ENCODE measurements at places on chromosomes 16 and 17.
A peak's percentile ranks its signal among the peaks of the same experiment; 100 is the strongest.

DNA sequence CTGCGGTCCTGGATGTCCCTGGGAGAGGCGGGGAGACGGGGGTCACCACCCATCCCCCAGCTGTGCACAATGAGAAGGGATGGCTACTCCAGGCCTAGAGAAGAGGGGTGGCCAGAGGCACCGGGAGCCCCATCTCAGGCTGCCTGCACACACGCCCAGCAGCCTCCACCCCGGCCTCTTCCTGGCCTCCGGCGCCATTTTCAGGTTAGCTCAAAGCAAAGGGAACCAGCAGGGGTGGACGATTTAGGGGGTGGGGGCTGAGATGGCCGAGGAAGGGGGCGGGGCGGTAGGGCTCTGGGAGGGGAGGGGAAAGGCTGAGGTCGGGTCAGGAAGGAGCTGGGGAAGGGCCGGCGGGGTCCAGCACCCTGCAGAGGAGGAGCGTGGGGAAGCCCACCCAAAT lies 42.8 kb downstream of the SRCIN1 start:
- no peak for DNase-seq

DNA sequence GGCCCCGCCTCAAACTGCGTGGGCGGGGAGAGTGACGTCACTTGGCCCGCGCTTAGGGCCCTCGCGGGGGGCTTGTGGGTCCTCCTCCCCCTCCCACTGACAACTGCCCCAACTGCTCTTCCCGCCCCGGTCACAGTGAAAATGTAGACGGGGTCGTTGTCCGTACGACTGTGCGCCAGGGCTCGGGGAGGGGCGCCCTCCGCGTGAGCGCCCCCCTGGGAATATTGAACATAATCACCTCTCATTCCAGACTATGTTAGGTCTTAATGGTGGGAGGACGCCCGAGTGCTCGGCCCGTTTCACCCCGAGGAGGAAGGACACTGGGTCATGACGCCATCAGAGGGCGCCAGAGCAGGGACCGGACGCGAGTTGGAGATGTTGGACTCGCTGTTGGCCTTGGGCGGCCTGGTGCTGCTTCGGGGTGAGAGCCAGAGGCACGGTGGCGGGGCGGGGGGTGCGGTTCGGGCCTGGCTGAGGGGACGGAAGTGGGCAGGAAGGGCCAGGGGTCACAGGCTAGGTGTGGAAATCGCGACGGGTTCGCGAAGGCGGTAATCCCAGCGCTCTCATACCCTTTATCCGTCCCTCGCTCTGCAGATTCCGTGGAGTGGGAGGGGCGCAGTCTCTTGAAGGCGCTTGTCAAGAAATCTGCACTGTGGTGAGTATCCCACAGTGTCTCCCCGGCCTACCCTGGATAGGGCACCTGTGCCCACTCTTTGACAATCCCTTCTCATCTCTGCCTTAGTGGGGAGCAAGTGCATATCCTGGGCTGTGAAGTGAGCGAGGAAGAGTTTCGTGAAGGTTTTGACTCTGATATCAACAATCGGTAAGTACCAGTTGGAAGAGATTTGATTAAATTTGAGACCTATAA lies at the start of gene ELP5:
Gene ELP5, plus strand, starts transcription at position 40 of the 868 bp plus-strand sequence. Its CDS starts 336 bp downstream, at position 376.
- DNase-seq = peak; percentile 78

DNA sequence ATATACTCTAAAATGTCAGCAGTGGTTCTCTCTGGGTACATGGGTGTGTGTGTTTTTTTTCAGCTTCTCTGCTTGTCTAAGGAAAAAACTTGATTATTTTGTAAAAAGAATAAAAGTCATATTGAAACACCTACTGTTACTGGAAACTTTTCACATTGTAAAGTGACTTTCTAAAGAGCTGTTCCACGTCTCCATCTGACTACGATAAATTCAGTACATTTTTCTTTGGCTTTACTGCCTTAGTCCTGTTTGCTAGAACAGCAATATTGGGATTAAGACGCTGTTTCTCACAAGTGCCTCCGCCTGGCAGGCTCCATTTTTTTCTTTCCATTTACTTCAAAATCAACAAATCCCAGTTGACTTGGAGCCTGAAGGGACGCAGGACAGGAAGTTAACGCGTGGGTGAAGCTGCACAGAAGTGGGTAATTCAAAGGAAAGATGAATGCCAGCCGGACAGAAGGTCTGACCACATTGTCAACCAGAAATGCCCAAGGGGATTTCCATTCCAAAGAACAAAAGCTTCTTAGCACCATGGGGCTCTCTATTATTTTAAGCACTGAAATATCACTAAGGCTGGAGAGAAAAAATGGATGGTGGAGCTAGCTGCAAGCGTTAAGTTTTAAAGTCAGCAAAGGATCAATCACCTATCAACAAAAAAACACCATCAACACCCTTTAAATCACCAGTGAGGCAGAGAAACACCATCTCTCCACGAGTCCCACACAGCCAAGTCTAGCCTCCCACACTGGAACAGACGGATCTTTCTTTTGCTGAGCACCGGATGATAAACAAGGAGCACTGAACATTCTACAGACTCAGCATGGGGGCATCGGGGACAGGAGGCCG lies 8.4 kb downstream of the GLOD4 start:
- no peak for DNase-seq

- DNase-seq = no peak
These were observed 7.9 kb downstream of the KCTD5 start for GRCh38 chr16:2689968-2690801.

DNA sequence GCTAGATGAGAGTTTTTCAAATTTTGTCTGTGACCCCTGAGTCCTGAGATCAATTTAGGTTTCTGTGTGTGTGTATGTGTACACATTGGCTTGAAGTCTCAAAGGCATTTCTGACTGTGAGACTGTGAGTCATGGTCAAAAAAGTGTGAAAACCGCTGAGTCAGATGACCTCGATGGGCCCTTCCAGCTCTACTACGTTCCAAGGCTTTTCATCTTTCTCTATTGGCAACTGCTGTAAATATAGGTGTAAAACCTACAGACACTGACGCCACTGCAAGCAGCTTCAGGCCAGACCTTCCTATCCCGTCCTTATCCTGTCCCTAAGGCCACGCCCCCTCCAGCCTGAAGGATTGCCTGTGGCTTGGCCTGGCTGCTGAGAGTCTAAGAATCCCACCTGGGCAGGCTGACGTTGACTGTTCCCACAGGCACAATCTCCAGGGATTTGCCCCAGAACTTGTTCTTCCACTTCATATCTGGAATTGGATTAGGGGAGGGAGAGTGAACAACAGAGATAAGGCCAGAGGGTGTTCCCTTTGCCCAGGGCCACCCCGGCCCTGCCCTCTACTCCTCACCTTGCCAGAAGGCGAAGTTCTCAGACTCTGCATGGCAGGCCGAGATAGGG lies 11.3 kb downstream of the OSBPL7 start:
- DNase-seq = peak; percentile 93

GRCh38 chr16:72889616-72890582 lies 158.0 kb downstream of the ZFHX3 start:
- no peak for DNase-seq

GRCh38 chr17:65231662-65232335 lies 94.6 kb downstream of the RGS9 start:
- peak; percentile 74 for DNase-seq

GRCh38 chr17:43830510-43831140 lies 2.3 kb downstream of the MPP3 start:
- no peak for DNase-seq

GRCh38 chr17:66375121-66375520 lies 72.7 kb downstream of the PRKCA start:
- DNase-seq = no peak

DNA sequence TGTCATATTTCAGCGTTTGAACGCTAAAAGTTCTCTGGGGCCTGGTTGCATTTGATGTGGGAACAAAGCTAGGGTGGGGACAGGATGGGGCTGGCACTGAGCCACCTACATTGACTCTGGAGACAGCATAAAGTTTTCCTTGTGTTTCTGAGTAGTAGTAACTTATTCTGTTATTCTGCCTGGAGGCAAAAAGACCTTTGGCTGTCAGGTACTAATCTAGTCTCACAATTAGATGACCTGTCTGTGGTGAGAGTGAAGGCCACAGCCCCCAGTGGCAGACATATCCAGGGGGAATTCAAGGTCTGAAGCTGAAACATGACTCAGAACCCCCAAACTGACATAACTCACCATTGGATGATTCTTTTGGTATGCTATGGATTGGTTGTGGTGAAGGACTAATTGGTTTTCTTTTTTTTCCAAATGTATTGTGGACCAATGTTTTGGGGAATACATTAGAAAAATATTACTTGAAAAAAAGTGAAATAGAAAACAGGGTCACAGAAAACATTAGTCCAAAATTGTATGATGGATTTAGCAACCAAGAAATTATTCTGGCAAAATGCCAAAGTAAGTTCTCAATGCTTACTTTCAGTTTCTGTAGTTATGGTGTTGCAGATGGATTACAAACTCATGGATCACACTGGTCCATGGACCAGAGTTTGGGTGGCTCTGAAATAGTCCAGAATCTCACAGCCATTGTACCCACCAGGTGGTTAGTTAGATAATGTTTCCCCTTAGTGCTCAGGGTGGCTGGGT lies 10.5 kb upstream of the SALL1 start:
- DNase-seq = no peak

DNA sequence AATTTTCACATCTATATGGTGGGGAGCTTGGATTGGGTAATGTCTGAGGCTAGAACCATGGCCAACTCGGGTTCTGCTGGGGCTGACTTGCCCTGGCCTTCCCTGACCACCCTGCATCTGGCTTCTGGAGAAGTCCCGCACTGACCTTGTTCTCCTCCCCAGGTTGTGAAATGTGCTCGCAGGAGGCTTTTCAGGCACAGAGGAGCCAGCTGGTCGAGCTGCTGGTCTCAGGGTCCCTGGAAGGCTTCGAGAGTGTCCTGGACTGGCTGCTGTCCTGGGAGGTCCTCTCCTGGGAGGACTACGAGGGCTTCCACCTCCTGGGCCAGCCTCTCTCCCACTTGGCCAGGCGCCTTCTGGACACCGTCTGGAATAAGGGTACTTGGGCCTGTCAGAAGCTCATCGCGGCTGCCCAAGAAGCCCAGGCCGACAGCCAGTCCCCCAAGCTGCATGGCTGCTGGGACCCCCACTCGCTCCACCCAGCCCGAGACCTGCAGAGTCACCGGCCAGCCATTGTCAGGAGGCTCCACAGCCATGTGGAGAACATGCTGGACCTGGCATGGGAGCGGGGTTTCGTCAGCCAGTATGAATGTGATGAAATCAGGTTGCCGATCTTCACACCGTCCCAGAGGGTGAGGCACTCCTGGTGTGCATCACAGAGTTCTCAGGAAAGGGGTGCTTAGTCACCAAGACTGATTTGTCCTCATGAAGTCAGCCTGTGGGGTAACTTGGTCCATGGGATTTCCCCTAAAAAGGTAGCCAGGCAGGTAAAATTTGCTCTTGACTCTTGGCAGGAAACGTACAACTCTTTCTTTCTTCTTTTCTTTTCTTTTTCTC lies 6.1 kb downstream of the NOD2 start:
- DNase-seq = no peak
